ENCODE measurements at places on chromosomes 1 and 21. TPM values are rescaled to one million over a fixed set of nuclear protein-coding genes. Genes with fewer than 3 reads are reported as not detected.

GRCh38 chr1:66778266-66778665, 22.8 kb downstream of the INSL5 start:
- DNase-seq: no peak
- H3K4me3 ChIP-seq: no peak overlapping the region
- peaks cover 14% of the 10 kb centered on the region for H3K27me3 ChIP-seq
- H3K36me3 ChIP-seq: no peaks in the 10 kb centered on the region

GRCh38 chr1:177145106-177146070, 19.1 kb downstream of the ASTN1 start:
- no peaks in the 10 kb centered on the region for H3K27me3 ChIP-seq
- no peaks in the 10 kb centered on the region for H3K4me1 ChIP-seq
- H3K27ac ChIP-seq: no peak overlapping the region
- DNase-seq: no peak
- H3K4me3 ChIP-seq: no peak overlapping the region

DNA sequence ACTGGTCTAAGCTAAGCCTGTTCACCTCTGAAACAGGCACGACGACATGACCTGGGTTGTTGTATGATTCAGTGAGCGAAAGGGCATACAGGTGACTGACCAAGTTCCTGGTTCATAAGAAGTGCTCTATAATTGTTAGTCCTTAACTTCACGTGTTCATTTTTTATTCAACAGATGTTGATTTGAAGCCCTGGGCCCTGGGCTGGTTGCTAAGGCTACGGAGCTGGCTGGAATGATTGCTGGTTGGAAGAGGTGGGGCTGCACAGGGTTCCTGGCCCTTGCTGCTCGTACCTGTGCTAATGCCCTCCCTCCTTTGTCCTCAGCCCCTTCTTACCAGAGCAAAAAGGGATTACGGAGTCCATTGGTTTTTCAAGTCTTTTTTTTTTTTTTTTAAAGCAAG, 111.3 kb upstream of the CSF3R start:
- no peaks in the 10 kb centered on the region for H3K36me3 ChIP-seq
- no peak overlapping the region for H3K4me3 ChIP-seq
- H3K27ac ChIP-seq: no peak overlapping the region
- no peaks in the 10 kb centered on the region for H3K4me1 ChIP-seq
- peaks cover 14% of the 10 kb centered on the region for H3K27me3 ChIP-seq

DNA sequence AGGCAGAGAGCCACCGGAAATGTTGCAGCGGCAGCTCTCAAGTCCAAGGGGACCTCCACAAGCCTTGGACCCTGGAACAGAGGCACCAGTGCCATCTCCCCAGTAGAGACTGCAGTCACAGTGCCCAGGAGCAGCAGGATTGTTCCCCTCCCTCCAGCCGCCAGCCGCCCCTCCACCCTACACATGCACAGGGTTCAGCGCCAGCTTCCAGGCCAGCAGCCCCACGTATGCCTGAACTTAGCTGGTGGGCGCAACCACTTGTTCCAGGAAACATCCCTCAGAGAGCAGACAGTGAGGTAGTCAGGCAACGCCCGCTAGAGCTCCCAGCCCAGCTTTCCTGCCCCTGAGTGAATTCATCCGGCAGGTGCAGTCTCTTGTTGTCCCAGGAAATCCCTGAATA, 1098.1 kb upstream of the NCAM2 start:
- no peaks in the 10 kb centered on the region for H3K27me3 ChIP-seq
- no peak overlapping the region for H3K27ac ChIP-seq
- H3K4me3 ChIP-seq: no peak overlapping the region
- no peak for DNase-seq

DNA sequence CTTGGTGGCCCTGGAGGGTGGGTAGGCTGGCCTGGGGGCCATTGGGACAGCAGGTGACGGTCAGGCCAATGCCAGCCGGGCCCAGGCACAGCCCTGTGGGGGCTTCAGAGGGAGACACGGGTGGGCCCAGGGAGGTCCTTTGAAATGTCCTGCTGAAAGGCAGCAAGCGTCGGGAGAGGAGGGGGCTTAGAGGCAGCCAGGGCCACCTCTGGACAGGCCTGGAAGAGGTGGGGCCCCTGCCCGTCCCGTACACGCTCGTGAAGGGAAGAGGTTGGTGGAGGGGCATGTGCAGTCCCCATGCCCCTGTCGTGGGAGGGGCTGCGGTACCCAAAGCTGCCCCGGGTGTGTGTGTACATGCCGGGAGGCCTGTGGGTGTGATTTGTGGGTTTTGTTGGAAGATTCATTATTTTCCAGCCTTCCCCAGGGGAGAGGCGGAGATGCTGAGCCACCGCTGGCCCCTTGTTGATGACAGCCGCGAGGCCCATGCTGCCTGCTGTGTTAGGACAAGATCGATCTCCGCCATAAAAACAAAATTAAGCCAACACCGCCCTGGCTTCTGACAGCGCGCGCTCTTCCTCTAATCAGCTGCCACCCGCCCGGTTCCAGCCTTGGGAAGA, 3.4 kb upstream of the PLCH2 start:
- no peaks in the 10 kb centered on the region for H3K36me3 ChIP-seq
- no peak overlapping the region for H3K27ac ChIP-seq
- no peaks in the 10 kb centered on the region for H3K27me3 ChIP-seq
- no peak overlapping the region for H3K4me3 ChIP-seq

GRCh38 chr1:153515504-153516394, 20.0 kb downstream of the S100A6 start:
- peaks cover 17% of the 10 kb centered on the region for H3K4me1 ChIP-seq
- H3K36me3 ChIP-seq: no peaks in the 10 kb centered on the region
- no peaks in the 10 kb centered on the region for H3K27me3 ChIP-seq
- H3K4me3 ChIP-seq: no peak overlapping the region
- no peak overlapping the region for H3K27ac ChIP-seq

GRCh38 chr1:94755675-94756074, 64.5 kb upstream of the SLC44A3 start:
- no peak overlapping the region for H3K27ac ChIP-seq
- DNase-seq: no peak
- H3K4me1 ChIP-seq: peaks cover 10% of the 10 kb centered on the region
- H3K4me3 ChIP-seq: no peak overlapping the region
- peaks cover 3% of the 10 kb centered on the region for H3K36me3 ChIP-seq

DNA sequence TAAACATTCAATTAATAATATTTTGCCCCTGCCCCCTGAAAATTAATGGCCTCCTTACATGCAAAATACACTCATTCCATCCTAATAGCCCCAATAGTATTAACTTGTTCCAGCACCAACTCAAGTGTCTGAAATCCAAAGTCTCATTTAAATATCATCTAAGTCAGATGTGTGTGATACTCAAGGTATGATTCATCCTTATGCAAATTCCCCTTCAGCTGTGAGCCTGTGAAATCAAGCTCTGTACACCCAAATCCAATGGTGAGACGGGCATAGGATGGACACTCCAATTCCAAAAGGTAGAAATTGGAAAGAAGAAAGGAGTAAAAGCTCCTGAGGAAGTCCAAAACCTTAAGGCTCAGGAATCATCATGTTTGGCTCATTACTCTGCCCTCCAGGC, 83.5 kb downstream of the HHAT start:
- H3K36me3 ChIP-seq: no peaks in the 10 kb centered on the region
- H3K4me1 ChIP-seq: no peaks in the 10 kb centered on the region
- H3K27ac ChIP-seq: no peak overlapping the region
- H3K27me3 ChIP-seq: peaks cover 4% of the 10 kb centered on the region

The OMA1 gene
- 10.2 TPM for total RNA-seq

The IL20 gene
- total RNA-seq: not detected
